Activated CD4-positive, alpha-beta T cell treated with anti-CD3 and anti-CD28 coated beads, Interleukin-2, Interleukin-4, amounts not matched to agents 100 ng/mL and 50 ng/mL, durations not matched to agents 16 hours and 8 hours (primary cell): ENCODE measurements at places on chromosomes 5 and 9.

GRCh38 chr5:159412284-159413046 is 82.2 kb upstream of the IL12B start:
- peak; percentile 86 for DNase-seq

GRCh38 chr9:71157731-71158130 is 36.3 kb upstream of the TRPM3 start:
- DNase-seq = no peak

DNA sequence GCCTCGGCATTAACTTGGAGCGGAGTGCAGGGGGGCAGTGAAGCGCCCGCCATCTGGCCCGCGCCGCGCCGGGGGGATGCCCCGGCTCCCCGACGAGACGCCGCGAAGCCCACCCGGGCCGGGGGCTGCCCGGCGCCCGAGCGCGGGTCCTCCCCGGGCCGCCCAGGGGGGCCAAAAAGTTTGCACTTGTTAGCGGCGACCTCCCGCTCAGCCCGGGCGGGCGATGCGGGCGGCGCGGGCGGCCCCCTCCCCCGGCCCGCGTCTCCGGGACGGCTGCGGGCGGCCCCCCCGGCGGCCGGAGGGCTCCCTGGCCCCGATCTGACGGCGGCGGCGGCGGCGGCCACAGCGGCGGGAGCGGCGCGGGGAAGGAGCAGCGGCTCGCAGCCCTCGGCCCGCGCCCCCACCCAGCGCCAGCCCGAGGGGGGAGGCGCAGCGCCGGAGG is at the start of gene NTNG2:
Gene NTNG2 (plus strand): TSS at position 316 of the 442 bp plus-strand sequence. CDS start 4,774 bp downstream, outside the sequence.
- DNase-seq = no peak

GRCh38 chr9:119677811-119678505 is 308.7 kb upstream of the BRINP1 start:
- no peak for DNase-seq

GRCh38 chr5:140557965-140558364 is 692 bp upstream of the SRA1 start:
- no peak for DNase-seq

- DNase-seq = peak; percentile 98
These were observed 50.5 kb upstream of the EXOC3 start for GRCh38 chr5:392431-392988.

DNA sequence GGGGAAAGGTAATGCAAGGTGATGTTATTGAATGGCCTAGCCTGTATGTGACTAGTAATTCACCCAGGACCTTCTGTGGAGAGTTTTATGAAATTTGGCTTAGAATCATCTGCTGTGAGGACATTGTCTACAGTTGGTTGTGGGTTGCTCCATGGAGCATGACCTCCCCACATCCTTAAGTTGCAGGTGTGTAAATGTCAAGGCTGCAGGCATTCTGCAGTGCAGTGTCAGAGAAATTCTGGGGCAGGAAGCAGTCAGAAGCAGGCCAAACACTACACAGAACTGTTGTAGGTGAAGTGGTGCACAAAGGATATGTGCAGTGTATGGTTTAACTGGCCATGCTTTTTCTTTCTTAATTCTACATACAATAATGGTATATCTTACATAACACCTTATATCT is 588.3 kb downstream of the EBF1 start:
- no peak for DNase-seq

- no peak for DNase-seq
These were observed 15.3 kb upstream of the ELAVL2 start for GRCh38 chr9:23841304-23841703.

GRCh38 chr5:94442991-94443390 is 175.4 kb downstream of the KIAA0825 start:
- DNase-seq = no peak

GRCh38 chr5:42912184-42912798 is 100.6 kb upstream of the SELENOP start:
- peak; percentile 5 for DNase-seq

DNA sequence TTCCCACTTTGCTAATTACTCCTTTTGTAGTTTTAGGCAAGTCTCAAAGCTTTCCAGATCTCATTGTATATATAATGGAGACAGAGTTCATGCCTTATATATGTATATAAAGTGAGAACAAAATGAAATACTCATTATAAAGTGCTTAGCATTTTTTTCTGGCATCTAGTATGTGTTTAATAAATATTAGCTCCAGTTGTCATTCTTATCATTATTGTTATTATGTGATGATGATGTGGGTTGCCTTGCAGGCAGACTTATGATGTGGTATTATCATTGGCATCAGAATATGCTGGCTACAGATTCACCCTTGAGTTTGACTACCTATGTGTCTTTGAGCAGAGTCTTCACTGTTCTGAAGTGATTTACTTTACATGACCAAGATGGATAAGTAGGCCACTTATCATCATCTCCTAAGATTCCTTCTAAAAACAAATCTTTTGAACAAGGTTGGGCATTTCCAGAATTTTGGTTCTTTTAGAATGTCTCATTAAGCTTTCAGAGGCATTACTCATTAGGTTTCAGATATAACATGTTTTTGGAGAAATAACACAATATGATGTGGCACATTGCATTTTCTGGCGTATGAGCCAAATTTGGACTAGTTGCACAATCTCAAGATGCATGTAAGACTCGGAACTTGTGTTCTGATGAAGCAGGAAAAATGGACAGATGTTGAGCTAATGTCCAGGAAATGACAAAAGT is 145.6 kb upstream of the TNC start:
- DNase-seq = no peak

DNA sequence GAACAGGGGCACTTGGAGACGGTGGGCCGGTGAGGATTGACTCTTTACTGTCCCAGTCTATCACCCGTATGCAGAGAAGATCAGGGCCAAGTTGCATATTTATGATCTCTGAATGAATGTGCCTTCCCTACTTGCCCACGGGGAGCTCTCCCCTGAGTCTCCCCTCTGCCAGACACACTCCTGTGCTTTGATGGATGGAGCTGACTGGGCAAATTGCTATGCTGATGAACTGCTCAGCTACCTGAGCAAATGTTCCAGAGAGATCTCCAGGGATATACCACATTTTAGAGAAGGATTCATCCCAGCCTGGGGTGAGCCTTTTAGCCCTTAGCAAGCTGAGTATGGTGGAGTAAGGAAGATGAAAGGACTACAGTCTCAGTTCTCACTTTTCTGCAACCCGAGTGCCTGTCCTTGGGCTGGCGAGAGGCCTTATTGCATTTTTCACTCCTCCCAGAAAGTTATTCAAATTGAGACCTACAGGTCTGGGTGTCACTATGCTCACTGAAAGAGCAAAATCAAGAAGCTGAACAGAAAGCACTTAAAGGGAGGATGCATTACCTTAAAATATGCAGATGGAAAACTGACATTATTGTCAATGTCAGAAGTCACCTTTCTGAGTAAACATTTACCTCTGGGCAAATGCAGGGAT is 526.7 kb upstream of the WWC1 start:
- DNase-seq = no peak

DNA sequence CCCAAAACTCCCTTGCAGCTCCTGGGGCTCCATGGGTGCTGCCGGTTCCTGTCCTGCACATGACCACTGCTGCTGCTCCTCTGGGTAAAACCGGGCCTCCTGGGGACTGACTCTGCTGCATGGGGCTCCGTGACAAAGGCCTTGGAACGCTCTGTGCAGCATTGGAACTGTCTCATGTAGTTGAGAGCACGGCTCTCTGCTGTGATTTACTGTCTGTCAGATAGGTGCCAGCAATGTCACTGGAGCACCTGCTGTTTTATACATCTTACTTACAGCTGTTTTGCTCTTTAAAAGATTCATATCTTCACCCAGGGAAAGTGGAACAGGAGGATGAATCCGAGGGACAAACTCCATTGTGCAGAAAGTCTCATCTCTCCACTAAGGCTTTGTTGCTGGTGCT is 138.1 kb downstream of the YIPF5 start:
- no peak for DNase-seq

DNA sequence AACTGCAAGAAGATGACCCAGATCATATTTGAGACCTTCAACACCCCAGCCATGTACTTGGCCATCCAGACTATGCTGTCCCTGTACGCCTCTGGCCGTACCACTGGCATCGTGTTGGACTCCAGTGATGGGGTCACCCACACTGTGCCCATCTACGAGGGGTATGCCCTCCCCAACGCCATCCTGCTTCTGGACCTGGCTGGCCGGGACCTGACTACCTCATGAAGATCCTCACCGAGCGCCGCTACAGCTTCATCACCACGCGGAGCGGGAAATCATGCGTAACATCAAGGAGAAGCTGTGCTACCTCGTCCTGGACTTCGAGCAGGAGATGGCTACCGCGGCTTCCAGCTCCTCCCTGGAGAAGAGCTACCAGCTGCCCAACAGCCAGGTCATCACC is 9.1 kb upstream of the TBCA start:
- no peak for DNase-seq

GRCh38 chr9:8348756-8349155 is 549.2 kb upstream of the DMAC1 start:
- no peak for DNase-seq

GRCh38 chr5:85476617-85477016 is 1091.9 kb upstream of the EDIL3 start:
- no peak for DNase-seq

- DNase-seq = no peak
These were observed 1.5 kb downstream of the TRIM41 start for GRCh38 chr5:181224390-181225229.

- no peak for DNase-seq
These were observed 211.4 kb downstream of the CWC27 start for GRCh38 chr5:64980176-64980575.

GRCh38 chr9:36597412-36598178 is 24.9 kb downstream of the MELK start:
- no peak for DNase-seq

DNA sequence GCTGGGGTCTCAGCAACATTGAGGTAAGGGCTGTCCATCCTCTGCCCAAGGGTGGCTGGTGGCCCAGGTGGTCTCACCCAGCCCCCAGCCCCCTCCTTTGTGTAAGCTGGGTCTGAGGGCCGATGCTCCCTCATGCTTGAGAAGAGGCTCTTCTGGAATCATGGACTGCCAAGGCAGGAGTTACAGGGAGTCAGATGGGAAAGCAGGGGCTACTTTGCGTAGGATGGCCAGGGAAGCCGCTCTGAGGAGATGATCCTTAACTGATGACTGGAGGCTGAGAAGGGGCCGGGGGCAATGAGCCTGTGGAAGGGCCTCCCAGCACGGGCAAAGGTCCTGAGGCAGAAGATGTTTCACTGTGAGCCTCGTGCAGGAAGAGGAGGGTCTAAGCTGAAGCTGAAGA is 23.7 kb downstream of the NKX2-5 start:
- no peak for DNase-seq

GRCh38 chr5:117473165-117473564 is 898.5 kb upstream of the SEMA6A start:
- no peak for DNase-seq

GRCh38 chr5:44334622-44335021 is 54.6 kb downstream of the FGF10 start:
- no peak for DNase-seq

DNA sequence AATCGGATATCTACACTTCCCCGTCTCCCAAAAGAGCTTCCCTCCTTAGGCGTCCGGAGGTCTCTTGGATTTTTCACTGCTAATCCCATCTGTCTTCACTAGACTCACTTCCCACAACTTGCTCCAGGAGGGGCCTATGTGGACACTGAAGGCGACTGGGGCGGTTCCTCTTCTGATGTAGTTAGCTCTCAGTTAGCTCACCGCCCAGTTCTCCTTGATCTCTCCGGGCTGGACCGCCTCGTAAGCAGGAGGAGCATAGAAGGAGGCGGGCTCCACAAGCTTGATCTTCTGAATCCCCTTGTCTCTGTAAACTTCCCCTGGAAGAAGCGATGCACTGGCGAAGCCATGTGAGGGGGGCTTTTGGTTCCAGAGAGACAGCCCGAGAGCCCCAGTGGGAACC is 112.0 kb upstream of the SELENOP start:
- DNase-seq = no peak

- peak; percentile 66 for DNase-seq
These were observed 2.0 kb downstream of the IER5L start for GRCh38 chr9:129175825-129176633.

- DNase-seq = no peak
These were observed 35.0 kb upstream of the FUBP3 start for GRCh38 chr9:130544364-130544763.

- DNase-seq = no peak
These were observed 105.9 kb downstream of the DPYSL3 start for GRCh38 chr5:147403651-147404640.

DNA sequence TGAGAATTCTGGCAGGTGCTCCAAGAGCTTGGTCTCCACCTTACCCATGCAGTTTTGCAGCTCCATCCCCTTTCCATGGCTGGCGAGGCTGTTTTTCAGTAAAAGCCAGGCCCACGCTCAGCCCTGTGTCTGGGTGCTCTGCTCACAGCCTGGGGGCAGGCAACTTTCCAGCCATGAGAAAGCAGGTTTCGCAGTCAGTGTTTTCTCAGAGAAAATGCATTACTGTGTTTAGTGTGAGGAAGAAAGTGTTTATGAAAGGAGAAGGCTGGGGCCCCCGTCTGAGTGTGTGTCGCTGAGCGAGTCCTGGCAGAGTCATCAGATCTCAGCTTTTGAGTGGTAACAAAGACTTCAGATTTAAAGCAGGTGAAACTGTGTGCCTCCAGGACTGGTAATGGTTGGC is 248.1 kb downstream of the IRX1 start:
- DNase-seq = no peak

- no peak for DNase-seq
These were observed 31.2 kb upstream of the NDUFB6 start for GRCh38 chr9:32603914-32604852.

DNA sequence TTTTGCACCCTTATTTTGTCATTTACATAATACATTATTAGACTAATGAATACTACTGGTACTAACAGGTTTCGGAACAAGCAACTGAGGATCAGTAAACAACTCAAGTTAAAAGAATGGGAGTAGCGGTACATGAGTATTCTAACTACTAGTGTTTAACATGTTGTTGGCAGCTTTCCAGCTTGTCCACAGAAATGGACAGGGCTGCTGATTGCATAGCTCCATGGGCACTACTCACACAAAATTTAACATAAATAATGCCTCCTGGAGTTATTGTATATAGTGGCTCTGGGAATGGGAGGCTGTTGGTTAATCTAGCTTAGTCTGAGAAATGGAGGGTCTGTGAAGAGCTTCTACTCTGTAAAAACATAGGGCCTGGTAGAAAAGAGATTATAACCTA is 6.7 kb downstream of the NCBP1 start:
- no peak for DNase-seq

DNA sequence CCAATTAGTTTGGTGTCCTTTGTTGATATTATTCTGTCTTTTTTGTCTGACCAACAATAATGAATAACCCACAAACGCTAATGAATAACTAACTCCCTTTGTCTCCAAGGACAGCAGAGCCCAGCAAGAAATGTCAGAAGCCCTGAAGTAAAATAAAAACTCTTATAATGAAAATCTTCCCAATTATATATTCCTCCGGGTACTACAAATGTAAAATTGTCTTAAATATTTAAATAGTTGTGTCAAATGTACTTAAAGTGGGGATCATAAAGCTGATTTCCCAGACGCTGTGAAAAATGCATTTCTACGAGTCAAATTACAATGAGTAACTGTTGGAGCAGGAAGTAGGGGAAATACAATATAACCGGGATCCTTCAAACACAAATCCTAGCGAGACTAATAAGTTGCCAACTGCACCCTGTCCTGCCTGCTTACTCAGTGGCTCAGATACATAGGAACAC is 22.3 kb downstream of the GLIS3 start:
- no peak for DNase-seq
